Foreskin fibroblast (primary cell): ENCODE measurements at places on chromosomes 3 and 15.

GRCh38 chr15:80811781-80812315, 32.7 kb downstream of the CEMIP start:
- no peak for DNase-seq

DNA sequence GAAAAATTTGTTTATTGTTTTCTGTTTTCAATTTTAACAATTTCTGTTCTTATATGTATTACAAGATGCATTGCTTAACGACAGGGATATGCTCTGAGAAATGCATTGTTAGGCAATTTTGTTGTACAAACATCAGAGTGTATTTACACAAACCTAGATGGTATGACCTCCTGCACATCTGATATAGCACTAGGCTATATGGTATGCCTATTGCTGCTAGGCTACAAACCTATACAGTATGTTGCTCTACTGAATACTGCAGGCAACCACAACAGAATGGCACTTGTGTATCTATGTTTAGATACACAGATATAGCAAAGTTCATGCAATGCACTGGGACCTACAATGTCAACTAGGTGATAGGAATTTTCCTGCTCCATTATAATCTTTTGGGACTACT, 70.1 kb downstream of the SUCNR1 start:
- DNase-seq = no peak

- DNase-seq = peak; percentile 41
Measured at GRCh38 chr15:61768131-61768530, 292.1 kb downstream of the VPS13C start.

DNA sequence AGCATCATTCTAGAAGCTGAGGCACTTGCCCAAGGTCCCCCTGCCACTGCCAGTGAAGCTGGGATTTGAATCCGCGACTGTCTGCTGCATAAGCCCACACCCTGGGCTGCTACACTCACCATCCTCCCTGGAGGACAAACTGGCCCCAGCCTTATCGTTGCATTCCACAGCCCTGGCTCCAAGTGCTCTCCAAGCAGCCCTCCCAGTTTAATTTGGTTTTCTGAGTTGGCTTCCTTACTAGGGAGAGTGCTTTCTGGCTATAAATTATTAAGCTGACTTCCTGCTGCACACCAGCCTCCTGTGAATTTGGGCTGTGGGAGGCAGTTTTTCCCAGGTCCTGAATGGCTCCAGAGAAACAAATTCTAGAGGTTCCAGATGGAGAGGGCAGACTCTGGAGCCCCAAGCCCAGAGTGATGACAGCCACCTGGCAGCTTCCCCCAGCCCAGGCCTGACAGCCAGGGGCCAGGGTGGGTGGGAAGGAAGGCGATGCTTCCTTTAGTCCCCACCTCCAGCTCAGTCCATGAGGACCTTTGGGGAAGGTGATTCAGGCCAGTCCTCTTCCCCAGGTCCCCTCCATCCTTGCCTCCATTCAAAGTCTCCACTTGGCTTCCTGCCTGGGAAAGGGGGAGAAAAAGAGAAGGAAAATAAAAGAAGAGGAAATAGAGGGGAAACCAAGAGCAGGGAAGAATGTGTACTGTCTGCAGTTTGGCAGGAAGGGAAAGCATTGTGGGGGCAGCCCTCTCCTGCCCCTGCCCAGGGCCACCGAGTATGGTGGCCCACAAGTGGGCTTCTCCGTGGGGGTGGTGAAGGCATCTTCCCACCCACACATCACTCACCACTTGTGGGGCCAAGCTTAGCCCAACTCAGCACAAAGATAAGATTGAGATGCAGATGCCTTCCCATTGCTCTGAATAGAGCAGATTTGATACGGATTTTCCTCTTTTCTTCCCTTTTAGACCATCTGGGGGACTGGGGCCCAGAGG, 69.6 kb downstream of the SEMA5B start:
- DNase-seq = no peak

DNA sequence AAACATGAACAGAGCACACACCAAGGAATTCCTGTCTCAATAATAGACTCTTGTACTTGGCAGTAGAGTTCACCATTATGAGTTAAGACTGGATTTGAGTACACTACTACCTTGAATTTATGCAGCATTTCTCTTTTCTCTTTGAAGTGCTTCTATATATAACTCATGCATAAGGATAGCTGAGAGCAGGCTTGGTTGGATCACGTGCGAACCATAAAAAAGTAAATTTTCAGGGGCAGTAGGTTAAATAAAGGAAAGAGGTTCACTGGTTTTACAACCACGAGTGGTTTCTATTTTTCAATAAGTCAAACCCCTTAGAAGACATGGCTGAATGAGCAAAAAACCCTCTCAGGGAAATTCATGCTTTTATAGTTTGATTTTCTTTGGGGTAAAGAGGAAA, 28.6 kb upstream of the PDZRN3 start:
- no peak for DNase-seq

- no peak for DNase-seq
Measured at GRCh38 chr3:4394048-4394447, 73.0 kb downstream of the SUMF1 start.

DNA sequence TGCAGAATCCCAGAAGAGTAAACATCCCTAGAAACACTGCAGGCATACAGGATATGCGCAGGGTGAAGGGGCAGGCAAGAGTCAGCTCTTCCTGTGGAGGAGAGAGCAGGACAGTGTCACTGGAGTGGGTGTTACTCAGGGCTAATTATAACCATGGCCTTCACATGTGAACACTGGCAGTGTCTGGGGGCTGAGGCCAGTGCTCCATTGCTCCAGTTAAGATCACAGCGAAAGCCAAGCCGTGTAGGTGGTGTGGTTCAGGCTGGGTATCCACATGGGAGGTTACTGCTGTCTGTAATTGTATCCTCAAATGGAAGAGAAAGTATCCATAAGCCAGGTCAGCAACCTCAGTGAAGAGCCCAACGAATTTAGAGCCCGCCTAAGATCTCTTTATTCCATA, 84.6 kb downstream of the MESD start:
- no peak for DNase-seq

GRCh38 chr15:72916897-72917296, 133.3 kb upstream of the ADPGK start:
- DNase-seq = no peak

DNA sequence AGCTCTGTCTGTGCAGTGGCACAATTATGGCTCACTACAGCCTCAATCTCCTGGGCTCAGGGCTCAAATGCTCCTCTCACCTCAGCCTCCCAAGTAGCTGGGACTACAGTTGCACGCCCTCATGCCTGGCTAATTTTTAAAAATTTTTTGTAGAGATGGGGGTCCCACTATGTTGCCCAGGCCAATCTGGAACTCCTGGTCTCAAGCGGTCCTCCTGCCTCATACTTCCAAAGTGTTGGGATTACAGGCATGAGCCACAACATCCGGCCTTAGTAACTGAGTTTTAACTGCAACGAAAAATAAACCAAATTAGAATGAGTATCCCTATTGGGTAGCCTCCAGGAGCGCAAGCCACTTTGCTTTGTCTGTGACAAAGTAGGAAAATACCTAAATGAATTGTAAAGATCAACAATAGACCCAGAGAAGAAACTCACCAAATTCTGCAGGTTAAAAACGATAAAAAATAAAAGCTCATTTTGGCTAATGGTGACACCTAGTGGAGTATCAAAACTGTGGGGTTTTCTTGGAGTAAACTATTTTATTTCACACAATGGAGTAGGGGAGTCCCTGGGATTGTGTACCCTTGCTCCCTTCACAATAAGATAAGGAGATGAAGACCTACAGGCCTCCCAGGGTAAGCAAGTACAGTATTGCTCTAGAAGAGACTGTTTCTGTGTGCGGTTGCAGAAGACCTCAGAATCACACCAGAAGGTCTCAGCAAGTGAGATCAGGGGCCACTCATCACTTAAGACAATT, 21.0 kb upstream of the CA12 start:
- DNase-seq = peak; percentile 25

DNA sequence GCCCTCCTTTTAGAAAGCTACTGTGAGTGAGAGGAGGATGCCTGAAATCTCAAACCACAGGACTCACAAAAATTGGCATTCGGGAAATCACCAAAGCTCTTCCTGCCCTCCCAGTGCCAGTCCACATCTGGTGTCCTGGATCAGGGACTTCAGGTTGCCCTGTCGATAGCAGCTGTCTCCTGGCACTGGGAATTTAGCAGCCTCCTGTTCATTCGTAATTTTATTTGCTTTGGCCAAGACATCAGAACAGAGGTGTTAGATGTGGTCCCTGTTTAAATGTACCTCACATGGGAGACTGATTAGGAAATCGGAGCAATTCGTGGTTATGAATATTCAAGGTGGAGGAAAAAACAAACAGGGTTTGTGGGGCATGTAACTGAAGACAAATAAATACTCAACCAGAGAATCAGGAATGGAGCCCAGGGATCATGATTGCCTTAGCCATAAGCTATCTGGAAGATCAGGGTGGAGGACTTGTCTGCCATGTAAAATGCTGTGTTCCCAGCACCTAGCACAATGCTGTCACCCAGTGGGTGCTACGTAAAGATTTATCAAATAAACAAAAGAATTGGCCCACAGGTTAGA, 265.2 kb upstream of the PROK2 start:
- no peak for DNase-seq

DNA sequence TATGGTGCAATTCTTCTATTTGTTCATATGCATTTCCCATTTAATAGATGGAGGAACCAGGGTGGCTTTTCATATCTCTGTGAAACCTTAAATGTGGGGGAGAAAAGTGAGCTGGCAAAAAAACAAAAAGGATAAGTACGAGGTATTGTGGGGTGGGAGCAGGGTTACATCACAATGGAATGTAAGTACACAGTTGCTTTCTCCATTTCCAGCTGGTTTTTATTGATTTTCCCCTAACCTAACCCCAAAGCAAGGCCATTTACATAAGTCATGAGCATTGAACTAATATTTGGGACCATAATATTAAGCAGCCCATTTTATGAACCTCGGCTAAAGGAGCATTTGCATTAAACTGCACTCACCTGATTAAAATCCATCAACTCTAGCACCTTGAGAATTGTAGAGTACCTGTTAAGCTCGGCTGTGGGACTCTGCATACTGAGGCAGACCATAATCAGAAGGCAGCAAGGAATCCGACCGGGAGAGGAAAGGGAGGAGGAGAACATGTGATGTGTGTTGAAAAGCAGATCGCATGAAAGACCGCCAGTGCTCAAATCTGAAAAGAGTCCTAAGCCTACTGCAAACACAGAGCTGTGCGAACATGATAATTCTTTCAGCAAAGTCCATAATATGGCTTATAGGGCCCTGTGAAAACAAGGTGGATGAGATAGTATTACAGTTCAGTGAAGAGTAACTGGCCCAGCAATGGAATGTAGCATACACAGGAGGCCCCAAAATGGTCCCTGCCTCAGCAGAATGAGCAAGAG, 513.4 kb downstream of the FHIT start:
- no peak for DNase-seq

DNA sequence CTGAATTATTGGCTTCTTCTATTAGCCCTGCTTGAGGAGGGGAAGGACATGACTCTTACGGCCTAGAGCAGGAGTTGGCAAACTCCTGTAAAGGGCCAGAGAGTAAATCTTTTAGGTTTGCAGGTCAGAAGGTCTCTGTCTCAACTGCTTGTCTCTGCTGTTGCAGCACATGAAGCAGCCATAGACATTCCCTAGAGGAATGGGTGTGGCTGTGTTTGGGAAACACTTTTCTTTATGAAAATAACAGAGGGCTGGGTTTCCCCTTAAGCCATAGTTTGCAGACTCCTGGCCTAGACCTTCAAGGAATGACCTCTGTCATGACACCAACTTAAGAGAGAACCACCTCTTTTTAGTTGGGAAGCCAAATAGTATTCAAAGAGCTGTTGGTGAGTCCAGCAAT, 10.3 kb downstream of the TRAK1 start:
- DNase-seq = peak; percentile 56

DNA sequence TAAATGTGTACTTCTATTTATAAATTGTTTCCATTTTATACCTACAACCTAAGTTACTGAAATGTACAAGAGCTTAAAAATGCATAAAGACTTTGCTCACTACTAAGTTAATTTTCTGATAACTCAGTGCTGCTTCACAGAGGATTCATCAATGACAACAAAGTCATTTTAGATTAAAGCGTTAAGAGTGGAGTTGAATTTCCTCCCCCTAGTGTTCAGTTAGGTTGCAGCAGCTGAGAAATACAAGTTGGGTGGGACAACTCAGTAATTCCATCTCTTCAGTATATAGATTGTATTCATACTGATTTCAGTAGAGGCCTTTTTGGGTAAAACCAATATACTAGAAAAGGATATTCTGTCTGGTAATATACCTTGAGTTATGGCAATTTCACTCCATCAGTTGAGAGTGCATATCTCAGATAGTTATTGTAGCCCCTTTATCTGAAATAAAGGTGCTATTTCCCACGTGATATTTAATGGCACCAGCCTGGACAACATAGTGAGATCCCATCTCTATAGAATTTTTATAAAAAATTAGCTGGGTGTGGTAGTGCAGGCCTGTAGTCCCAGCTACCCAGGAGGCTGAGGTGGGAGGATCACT, 6.9 kb upstream of the RPL35A start:
- DNase-seq = no peak

DNA sequence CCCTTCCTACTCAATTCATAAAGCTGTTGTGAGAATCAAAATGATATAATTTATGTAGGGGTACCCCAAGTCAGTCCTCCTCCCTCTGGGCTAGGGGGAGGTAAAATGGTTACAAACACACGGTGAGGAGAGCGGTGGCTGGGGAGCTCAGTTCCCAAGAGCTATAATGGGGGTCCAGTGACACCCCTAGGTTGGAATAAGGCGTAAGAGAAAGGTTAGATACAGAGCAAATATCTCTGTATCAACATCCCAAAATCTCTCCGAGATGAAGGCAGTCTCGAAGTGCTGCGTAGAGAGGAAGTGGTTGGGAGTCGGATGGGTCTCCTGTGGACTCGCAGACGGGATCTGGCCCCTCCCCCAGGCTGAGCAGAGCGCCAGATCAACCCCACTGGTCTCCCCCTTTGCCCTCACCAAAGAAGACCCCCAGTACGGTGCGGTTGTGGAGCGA, 1.8 kb downstream of the DUOX2 start:
- no peak for DNase-seq

GRCh38 chr3:59731943-59732342, 682.1 kb upstream of the CFAP20DC start:
- DNase-seq = no peak

- no peak for DNase-seq
Measured at GRCh38 chr3:95508124-95508523, 1306.3 kb upstream of the EPHA6 start.

GRCh38 chr3:167810236-167810635, 74.7 kb downstream of the SERPINI1 start:
- DNase-seq = no peak

GRCh38 chr15:80645494-80646065, 49.5 kb upstream of the ABHD17C start:
- DNase-seq = no peak

DNA sequence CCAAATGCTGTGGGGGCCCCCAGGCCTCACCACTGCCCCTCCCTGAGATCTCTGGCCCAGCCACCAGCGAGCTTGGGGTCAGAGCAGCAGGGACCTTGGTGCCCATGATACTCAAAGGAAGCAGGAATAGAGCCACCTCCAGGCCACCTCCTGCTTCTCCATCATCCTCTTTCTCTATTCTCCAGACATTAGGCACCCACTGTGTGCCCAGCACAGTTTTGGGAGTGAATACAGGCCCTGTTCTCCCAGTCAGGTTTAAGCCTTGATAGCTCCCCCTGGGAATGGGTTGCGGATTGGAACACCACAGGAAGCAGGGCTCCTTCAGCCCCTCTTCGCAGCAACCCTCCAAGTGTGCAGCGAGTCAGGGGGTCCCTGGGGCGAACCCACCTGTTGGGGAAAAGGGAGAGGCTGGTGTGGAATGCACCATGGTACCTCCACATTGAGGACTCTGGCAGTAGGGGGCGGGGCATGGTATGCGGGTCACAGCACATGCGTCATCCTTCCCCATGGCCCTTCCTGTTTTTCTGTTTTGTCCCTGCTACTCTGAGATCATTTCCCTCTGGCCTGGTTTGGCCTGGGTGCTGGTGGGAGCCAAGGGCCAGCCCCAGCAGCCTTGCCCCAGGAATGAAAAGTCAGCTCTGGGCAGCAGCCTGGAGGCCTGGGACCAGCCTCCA, 14.2 kb upstream of the SEMA3B start:
- peak; percentile 63 for DNase-seq
